ENCODE measurements at places on chromosomes 16 and 17.

DNA sequence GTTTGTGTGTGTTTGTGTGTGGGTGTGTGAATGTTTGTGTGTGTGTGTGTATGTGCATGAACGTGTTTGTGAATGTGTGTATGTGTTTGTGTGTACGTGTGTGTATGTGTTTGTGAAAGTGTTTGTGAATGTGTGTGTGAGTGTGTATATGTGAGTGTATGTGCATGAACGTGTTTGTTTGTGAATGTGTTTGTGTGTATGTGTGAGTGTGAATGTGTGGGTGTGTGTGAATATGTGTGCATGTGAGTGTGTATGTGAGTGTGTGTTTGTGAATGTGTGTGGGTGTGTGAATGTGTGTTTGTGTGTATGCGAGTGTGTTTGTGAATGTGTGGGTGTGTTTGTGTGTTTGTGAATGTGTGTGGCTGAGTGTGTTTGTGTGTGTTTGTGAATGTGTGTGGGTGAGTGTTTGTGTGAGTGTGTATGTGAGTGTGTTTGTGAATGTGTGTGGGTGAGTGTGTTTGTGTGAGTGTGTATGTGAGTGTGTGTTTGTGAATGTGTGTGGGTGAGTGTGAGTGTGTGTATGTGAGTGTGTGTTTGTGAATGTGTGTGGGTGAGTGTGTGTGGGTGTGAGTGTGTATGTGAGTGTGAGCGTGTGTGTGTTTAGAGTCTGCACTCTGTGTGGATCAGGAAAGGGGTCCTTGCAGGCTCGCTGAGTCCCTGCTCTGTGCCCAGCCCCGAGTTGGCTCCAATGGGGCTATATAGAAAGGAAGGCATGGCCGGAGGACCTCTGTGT, 890 bp upstream of the CD300A start:
- no peak for DNase-seq

- no peak for DNase-seq
Observed at GRCh38 chr17:74340470-74341023, 14.5 kb downstream of the KIF19 start.

DNA sequence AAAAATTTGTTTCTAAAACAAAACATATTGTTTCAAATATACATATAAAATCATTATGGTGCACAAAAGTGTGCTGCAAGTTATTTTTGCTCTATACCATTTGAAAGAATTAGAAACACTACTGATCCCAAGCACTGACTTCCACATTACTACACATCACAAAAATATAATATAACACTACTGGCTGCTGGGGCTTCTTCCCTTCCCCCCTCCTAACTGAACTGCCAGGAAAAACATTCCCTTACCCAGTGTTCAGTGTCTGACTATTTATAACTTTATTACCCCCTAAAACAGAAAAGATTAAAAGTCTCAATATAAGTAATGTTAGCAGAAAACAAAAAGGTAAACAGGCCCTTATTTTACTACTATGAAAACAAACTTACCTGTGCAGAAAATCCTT, 36.9 kb downstream of the GPATCH8 start:
- no peak for DNase-seq

DNA sequence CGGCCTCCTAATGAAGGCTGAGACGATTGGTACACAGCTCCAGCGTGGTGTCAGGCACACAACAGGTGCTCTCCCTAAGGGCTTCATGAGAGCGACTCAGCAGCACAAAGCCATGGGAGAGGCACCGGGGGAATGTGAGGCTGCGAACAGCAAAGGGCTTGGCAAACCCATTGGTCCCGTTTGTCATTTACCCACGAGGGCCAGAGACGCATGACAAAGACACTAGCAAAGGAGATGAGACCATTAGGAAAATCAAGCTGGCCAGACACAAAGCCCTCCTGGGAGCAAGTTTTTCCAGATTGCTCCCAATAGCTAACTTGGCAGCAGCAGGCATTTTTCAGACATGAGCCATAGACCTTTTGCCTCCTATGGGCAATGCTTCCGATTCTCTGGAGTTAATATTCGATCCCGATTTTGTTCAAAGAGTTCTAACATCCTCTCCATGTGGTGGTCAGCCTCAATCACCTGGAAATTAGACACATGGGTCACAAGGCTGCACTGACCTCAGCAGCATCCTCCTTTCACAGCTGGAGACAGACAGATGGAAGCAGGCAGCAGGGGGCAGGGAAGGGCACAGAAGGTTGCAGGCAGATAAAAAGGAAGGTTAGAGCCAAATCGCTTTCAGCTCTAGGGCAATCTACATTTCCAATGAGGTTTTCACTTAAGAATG, 38.2 kb downstream of the TK2 start:
- no peak for DNase-seq
